ENCODE measurements at places on chromosomes 3 and 15.

DNA sequence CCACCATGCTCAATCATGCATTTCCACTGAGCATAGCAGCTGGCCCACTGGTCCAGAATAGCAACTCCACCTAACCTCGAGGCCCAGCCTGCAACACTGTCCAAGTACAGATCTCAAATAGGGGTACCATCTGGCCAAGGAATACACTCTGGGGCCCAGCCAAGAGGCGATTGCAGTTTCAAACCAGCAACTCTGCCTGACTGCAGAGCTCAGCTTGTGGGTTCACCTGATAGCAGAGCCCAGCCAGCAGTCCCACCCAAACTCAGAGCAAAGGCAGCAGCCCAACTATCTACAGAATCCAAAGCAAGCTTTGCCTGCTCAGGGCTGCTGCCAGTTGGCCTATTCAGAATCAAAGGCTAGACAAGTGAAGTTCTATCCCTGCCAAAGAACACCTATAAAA is 30.5 kb downstream of the POLQ start:
- no peak for DNase-seq

- no peak for DNase-seq
Observed at GRCh38 chr3:32406486-32407408, 15.1 kb downstream of the CMTM7 start.

- DNase-seq: no peak
Observed at GRCh38 chr3:10599444-10599843, 94.1 kb upstream of the ATP2B2 start.

DNA sequence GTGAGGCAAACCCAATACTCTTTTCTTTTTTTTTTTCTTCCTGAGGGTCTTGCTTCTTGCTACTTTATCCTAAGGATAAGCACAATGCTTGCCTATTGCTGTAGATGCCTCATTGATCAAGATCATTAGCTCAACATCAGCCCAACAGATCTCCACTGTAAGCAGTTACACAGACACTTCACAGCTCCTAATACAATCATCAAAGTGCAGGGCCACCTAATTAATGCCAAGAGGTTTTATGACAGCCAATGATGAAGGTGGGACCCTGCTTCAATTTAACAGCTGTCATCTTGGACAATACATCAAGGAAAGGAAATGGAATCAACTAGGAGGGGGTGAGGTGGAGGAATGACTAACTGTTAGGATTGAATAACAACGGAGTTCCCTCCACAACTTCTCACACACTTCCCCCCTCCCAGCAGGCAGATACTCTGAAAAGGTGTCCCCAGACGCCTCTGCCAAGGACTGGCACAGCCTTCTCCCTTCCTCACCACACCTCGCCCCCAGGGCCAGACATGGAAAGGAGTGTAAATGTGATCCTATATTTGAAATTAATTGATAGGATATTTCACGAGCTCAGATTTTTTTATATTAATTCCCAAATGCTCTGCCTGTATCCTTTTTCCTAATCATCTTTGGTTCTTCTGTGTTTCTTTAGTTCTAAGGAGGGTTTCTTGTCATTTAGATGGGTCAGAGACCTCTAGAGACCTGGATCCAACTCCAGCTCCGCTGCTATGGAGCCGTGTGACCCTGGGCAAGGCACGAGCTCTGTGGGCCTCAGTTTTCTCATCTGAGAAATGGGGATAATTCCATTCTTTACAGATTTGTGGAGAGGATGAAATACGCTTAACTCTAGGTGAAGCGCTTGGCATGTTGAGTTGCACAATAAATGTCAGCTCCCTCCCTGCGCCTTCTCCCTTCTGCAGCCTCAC is 1.2 kb downstream of the DCLK3 start:
- DNase-seq: no peak

DNA sequence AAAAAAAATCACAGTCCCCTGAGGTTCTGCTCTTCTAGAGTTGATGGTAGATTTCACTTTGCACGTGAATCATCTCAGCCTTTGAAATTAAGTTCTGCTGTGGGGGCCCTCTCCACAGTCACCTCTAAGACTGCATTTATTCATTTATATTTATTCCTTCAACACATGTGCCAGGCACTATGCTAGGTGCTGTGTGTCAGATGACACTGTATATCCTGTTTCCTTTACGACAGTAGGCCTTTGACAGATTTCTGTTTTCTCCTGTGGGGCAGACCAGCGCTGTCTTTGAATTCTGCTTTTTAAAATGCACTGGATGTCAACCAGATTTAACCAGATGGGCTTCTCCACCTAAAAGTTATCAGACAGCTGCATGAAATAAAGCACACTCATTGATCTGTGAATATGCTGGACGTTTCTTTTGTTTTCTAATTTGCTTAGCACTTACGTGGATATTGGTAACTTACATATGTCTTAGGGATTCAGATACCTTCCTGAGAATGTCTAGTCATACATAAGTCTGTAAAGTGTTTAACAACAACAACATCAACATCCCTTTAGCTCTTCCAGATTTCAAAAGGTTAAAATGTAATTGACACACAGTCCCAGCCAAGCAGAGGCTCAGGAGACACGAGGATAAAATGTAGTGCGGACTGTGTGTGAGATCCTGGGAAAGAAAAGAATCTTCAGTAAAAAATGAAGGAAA is 525.5 kb upstream of the MCTP2 start:
- DNase-seq: no peak

DNA sequence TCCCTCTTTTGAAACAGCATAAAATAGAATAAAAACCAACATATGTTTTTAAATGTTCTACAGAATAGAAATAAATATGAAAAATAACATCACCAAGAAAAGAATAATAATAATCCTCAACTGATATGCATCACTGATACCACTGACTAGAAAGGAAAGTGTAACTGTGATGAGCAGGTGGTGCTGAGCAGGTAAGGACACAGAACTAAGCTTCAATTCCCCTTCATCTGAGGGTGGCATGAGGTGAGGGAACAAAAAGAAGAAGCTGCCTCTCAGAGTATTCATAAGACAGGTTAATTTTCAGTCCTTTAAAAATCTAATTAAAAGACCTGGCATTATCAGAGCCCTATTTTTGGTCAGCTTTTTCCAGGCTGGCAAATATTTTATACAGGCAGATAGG is 216.3 kb downstream of the PLCH1 start:
- no peak for DNase-seq

- no peak for DNase-seq
Observed at GRCh38 chr3:57691411-57692132, 1.3 kb downstream of the DENND6A start.

DNA sequence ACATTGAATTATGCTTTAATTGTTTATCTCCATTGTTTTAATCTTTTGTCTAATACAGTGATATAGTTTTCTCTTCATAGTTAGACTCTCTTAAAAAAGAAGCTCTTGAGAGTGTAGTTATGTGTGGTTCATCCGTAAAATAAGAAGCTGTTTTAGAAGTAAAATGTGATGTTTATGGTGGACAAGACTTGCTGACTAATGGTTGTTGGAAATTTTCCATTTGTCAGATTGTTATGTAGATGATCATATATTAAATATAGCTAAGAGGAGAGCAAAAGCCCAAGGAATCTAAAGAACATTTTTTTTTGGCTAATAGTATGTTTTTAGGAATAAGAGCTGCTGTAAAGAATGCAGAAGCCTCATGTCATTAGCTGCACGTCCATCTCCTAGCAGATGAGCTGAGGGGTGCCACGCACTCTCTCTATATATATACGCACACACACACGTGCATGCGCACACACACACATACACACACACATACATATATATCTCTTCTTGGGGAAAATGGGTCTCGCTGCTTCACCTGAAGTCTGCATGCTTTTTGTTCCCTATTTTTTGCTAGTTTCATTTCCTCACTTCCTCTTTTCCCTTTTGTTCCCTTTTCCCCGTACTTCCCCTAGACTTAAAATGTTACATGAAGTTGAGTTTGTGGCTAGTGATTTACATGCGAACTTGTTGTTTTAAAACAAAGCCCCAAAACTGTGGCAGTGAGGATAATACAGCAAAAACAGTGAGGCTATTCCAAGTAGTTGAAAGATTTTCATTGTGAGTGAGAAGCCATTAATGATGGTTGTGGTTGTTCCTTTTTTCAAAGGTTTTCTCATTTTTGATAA is 107.8 kb downstream of the MBNL1 start:
- DNase-seq: no peak

DNA sequence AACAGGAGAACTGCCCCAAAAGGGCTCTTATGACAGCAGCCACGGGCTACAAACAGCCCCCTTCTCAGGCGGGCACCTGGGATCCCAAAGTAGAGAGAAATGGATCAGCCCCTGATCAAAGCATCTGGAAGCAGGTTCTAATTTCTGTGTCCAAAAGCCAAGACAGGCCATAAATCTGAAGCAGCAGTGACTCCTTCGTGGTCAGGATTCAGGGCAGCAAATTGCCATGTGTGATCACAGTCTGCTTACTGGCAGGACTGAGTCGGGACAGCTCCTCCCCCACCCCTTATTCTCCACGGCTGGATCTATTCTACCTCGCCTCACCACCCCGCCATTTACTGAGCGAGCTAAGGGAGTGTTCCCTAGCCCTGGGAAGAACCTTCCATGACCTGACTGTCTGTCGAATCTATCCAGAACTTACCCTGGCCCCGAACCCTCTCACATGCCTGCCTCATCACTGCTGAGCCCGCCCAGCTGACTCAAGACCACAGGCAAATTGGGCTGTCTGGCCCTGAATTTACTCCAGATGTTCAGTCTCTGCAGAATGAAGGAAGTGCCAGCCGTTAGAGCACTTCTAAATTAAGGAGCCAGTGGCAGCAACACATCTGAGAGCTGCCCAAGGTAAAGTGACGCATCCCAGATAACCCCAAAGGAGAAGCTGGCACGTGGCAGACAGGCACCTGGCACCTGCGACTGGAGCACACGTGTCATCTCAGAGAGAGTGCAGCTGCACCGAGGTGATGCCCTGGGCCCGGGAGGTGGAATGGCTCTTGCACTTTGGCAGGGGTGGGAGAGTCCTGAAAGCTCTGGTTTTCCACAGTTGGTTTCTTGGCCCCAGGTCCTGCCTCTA is 1.3 kb downstream of the LRRC15 start:
- DNase-seq: no peak

DNA sequence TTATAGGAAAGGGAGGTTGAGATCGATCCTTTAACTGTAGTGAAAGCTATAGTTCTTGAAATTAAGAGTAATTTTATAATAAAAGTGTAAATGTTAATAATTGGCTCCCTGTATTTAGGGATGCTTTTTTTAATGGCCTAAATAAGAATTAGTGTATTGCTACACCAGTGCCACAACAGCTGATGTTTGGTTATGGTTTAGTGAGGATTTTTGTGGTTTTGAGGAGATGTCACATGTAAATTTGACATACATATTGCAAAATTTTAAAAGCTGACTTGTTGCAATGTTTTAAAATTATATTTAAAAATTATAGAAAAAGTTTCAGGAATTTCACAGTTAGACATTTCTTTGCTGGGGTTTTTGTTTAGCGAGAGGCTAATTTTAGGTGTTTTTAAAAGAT is 3.9 kb downstream of the TSC22D2 start:
- no peak for DNase-seq

DNA sequence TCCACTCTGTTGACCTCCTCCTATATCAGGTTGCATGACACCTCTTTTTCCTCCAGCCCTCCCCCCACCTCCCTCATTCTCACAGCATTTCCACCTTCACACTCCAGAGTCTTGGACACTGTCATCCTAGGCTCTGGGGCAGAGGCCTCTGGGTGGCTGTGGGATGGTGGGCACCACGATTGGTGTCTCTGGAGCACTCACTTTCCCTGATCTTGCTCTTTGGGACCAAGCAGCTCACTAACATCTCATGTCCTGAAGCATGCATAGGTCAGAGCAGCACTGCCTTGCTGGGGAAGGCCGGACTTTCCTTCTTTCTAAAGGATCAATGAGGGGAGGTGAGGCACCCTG is 14.9 kb downstream of the ZBTB47 start:
- no peak for DNase-seq

- DNase-seq: no peak
Observed at GRCh38 chr15:35626571-35627318, 80.8 kb upstream of the DPH6 start.

DNA sequence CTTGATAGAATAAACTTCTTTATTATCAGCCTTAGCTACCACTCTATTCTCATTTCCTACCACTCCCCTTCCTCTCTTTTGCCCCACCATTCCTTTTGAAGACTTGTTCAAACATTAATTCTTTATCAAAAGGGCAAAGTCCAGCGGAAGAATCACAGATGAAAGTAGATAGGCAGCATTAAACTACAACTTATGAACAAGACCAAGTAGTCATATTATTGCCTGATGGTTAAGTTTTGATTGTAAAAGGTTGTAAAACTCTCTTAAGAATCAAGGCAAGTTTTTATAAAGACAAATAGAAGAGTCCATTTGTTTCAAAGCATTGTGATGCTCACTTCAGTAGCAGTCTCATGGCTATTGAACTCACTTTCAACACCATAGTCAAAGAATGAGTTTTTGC is 22.4 kb upstream of the TGFBR2 start:
- DNase-seq: no peak

DNA sequence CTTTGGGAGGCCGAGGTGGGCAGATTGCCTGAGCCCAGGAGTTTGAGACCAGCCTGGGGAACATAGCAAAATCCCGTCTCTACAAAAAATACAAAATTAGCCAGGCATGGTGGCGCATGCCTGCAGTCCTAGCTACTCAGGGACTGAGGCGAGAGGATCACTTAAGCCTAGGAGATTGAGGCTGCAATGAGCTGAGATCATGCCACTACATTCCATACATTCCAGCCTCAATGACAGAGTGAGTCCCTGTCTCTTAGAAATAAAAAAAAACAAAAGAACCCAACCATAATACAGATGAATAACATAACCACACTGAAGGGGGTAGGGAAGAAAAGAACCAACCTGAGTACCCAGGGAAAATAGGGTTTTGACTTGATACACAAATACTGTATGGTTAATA is 19.7 kb upstream of the CGNL1 start:
- no peak for DNase-seq

DNA sequence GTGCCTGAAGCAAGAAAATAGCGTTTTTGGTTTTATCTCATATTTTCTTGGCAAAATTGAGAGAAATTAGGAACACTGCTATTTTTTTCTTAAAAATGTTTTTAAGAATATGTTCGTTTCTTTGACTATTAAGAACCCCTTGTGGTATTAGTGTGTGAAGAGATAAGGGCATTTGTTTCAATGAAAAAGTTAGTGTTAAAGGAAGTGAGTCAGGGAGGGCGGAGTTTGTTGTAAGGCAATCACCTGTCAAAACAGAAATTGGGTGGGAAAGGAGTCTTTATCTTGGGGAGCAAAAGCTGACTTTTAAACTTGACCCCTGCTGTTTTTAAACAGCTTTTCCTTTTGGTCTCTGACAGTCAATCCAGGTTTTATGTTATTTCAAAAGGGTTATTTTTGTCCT is 4.2 kb downstream of the RAP2B start:
- no peak for DNase-seq
